Fibroblast of pulmonary artery (primary cell): ENCODE measurements at places on chromosomes 7 and 10.

- no peak for DNase-seq
These were observed 898.6 kb downstream of the KCNMA1 start for GRCh38 chr10:76738991-76739390.

DNA sequence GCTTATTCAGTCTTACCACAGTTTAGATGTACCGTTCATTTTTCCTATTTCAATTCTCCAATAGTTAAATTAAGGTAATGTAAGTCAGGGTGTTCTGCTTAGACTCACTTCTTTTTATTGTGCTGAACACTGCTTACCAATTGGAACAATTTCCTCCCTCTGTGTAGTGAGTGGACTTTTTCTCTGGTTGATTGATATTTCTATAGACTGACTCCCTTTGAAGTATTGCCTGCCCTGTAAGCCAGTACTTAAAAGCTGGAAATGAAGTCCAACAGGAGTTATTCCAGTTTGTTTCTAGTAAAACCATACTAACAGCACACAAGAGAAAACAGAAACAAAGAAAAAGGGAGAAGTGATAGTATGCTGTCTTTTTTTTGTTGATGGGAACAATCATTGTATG, 1674.9 kb downstream of the REEP3 start:
- no peak for DNase-seq

- peak; percentile 74 for DNase-seq
These were observed 22.1 kb downstream of the ARL5B start for GRCh38 chr10:18681366-18681765.

- peak; percentile 73 for DNase-seq
These were observed 40.6 kb downstream of the CYP17A1 start for GRCh38 chr10:102796407-102797176.

DNA sequence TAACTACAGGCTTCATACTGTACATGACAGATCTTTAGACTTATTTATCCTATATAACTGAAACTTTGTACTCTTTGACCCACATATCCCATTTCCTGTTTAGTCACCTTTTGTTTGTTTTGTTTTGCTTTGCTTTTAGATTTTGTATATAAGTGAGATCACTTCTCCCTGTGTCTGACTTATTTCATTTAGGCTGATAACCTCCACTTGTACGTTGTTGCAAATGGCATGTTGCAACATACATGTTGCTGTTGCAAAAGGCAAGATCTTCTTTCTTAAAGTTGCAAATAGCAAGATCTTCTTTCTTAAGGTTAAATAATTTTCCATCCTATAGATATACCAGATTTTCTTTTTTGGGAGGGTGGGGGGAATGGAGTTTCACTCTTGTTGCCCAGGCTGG, 341.5 kb downstream of the OTUD1 start:
- no peak for DNase-seq

DNA sequence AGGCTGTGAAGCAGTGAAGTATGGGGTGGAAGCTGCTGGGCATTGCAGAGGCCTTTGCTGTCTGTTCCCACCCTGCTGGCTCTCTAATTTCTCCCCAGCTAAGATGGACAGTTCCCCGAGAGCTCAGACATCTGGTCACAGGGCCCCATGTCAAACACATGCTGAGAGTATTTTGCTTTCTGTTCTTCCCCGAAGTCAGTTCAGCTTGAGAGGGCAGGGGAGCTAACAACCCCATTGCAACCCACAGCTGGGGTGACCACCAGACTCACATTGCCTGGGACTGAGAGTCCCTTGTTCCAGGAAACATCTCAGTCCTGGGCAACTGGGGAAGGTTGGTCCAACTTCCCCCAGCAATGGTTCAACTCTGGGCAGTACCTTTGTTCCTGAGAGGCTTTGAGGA, 52.8 kb downstream of the ABCA13 start:
- no peak for DNase-seq

GRCh38 chr7:6621195-6622133, 6.1 kb downstream of the ZNF853 start:
- no peak for DNase-seq

DNA sequence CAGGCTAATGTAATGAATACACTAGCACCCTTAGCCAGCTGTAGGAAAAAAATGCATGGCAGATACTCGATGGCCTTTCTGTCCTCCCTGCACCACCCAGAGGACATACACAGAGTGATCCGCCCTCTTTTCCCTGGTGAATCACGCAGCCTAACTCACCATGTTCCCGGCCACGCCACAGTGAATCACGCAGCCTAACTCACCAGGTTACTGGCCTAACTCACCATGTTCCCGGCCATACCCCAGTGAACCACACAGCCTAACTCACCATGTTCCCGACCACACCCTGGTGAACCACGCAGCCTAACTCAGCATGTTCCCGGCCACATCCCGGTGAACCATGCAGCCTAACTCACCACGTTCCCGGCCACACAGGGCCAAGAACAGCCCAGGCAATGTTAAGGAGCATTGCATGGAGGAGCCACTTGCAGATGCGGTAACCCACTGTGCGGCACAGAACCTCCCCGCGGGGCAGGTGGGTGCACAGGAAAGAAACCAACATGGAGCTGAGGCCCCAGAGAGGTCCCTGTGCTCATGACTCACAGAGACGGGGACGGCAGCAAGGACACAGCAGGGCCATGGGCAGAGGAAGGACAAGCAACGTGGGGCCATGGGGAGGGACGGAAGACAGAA, 508.5 kb downstream of the DNAJB6 start:
- DNase-seq = no peak

DNA sequence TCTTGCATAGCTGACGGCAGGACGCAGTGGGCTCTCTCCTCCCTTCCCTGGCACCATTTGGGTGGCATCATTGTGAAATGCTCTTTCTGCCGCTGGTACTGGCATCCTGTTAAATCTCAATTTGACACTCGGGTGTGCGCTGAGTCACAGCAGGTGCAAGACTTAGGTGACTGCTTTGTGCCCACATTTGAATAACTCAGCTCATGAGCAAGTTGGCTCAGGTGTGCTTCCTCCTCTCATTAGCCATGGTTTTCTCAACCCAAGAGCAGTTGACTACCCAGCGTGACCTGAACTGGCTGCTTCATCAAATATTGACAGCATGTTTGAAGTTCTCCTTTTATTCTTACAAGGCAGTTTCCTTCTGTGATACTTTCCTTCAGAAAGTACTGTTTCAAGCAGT, 24.6 kb upstream of the NFE2L3 start:
- no peak for DNase-seq

DNA sequence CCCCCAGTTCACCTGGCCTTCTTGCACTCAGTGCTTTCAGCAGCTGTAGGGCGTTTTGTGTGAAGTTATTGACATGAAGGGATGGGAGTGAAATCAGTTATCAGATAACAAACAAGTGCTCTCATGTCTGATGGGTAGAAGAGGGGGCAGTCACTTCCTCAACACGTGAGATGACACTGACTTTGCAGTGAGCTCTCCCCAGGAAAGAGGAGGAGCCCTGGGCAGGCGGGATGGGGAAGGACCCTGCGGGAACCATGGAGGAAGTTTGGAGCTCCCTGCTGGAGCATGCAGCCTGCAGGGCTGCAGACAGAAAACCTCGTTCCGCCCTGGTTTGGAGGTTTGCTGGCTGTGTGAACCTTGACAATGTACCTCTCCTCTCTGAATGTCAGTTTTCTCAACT, 38.7 kb downstream of the GPR26 start:
- DNase-seq = no peak

- DNase-seq = peak; percentile 73
These were observed 73.3 kb downstream of the NRF1 start for GRCh38 chr7:129684777-129685176.

DNA sequence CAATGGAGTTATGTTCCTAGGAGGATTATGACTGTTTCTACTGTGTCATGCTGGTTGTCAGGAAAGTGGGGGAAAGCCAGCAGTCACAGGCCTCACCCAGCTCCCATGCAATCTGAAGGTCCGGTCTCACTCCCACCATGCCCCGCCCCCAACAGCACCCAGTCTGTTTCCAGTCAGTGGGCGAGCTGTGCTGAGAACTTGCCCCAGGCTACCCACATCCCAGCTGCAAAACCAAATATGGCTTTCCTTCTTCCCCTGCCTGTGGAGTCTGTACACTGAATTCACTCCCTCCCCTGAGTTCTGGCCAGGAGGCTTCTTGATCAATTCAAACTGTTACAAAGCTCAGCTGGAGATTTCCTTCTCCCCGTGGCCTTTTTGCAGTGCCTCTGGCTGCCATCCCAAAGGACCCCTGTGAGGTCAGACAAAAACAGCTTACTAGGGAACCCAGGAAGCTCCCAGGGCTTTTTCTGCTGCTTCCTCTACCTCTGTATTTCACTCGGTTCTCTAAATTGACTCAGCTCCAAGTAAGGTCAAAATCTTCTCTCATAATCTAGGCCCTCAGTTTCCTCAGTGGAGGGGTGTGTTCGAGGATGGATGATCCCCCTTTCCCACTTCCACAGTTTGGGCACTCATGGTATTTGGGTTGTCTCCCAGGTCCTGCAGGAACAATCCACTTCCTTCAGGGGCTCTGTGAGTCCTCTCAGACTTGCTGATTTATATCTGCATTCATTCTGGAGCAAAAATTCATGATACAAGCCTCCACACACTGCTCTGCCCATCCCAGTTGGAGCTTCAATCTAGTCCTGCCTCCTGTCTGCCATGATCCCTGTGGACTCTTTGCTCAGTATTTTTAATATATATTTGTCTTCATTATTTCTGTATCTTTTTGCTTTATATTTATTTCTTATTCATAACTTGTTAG, 205.5 kb downstream of the SEMA3D start:
- DNase-seq = no peak

GRCh38 chr10:61899997-61900828, 1.3 kb upstream of the ARID5B start:
- DNase-seq = peak; percentile 79

DNA sequence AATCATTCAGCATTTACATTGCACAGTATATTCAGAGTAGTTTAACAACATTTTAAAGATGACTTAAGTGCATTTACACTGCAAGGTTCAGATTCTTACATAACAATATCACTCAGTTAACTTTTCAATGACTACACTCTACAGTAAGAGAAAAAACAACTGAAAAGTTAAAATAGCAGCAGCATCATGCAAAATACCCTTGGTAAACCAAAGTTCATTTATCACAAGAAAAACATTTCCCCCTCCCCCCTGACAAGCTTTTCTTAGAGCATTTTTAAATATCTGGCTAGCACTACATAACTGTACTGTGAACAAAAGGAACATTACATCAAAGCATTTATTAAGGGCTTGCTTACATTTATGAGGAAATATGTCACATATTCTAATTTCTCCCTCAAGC, 179.5 kb upstream of the HGF start:
- peak; percentile 8 for DNase-seq

DNA sequence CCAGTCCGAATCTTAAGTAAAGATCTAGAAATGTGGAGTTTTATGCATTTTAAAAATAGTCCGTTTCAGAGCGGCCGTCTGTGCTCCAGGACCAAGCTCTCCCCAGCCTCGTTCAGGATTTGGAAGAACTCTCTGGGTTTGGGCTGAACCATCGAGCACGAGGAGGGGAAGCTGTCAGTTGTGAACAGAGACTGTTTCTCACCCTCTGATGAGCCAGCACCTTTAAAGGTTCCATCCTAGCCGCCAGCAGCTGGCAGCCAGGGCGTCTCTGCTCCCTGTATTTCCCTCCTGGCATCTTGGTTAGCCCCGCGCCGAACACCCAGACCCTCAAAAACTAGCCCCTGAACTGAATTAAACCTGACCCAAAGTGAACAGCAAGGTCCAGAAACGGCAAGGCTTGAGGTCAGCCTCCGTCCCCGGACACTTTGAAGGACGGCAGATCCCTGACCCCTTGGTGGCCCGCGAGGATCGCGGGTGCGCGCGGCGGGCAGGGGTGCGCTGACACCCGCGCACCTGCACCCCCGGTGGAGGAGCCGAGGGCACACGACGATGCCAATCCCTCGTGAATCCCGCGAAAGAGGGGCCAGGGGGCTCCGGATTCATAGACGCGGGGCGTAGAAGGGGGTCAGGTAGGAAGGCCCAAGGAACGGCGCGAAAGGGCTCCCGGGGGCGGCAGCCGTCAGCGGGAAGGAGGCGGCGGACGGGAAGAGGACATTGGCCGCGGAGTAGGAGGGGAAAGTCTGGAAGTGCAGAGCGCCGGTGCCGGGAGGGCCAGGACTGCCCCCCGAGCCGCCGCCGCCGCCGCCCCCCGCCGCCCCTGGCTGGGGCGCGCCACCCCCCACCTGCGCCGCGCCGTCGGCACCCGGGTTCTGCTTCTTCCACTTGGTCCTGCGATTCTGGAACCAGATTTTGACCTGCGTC, 2.7 kb downstream of the NKX1-2 start:
- no peak for DNase-seq

DNA sequence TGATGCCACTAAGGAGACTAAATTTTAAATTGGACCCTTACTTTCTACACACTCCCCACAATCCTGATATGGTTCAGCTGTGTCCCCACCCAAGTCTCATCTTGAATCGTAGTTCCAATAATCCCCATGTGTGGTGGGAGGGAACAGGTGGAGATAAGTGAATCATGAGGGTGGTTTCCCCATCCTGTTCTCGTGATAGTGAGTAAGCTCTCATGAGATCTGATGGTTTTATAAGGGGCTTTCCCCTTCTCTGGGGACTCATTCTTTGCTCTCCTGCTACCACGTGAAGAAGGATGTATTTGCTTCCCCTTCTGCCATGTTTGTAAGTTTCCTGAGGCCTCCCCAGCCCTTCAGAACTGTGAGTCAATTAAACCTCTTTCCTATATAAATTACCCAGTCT, 18.4 kb upstream of the BET1 start:
- DNase-seq = peak; percentile 21

GRCh38 chr10:104208730-104209129, 23.4 kb downstream of the CFAP43 start:
- DNase-seq = no peak

DNA sequence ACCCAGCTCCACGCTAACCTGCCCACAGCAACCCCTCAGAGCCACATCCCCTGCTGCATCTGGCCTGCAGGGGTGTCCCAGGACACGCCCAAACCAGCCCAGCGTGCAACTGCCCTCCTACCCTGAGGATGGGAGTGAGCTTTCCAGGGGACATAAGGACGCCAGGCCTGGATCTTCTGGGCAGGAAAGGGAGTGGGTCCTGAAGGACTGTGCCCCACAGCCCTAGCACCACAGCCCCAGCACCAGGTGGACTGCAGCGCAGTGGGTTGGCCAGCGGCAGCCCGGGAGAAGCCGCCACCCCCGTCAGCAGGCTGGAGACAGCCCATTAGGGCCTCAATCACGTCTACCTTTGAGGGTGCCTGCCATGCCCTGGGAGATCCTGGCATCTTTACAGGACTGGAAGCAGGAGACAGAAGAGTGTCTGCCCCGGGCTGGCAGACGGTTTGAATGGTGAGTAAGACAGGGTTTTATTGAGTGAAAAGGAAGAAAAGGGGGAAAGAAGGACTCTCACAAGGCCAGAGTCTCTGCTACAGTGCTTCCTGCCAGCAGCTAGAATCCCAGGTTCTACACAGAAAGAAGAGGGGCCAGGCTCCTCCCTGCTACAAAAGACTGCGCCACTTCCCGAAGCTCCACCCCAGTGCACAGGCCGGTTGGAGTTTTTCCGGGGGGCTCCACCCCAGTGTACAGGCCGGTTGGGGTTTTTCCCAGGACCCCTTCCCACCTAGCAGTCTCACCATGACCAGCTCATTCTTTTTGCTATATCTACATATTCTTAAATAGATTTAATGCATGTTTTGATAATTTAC, 69.8 kb upstream of the KCTD7 start:
- no peak for DNase-seq

DNA sequence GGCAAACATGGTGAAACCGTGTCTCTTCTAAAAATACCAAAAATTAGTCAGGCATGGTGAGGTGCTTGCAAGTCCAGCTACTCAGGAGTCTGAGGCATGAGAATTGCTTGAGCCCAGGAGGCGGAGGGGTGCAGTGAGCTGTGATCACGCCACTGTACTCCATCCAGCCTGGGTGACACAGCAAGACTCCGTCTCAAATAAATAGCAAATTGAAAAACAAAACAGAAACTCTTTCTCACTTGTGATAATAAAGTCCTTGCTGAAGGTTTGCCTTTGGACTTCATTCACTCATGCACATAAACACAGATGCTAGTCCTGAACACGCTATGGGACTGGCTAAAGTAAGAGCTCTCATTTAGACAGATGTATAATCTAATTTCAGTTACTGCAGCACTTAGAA, 37.6 kb downstream of the ANK3 start:
- no peak for DNase-seq
